Activated CD4-positive, alpha-beta T cell treated with anti-CD3 and anti-CD28 coated beads, Interleukin-2, amount 50 U/mL, for 4 hours (primary cell): ENCODE measurements at places on chromosomes 13 and 19.

DNA sequence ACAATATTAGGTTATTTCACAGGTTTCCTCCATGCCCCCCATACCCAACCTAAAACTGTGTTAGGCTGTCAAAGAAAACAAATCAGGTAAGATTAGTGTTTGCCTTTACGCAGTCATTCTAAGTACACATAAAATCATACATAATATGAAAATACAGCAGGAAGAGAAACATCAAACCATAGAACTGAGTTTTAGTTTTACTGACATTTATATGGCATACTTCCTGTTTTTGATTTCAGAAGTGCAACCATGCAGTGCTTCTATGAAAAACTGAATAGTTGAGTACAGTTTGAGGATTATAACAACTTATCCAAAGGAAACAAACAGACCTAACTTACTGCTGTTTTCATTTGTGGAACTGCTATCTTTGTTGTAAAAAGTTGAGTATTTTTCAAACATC is 91.3 kb downstream of the KCNRG start:
- DNase-seq, result no peak

GRCh38 chr19:12789098-12789903 is 2.0 kb upstream of the JUNB start:
- no peak for DNase-seq

DNA sequence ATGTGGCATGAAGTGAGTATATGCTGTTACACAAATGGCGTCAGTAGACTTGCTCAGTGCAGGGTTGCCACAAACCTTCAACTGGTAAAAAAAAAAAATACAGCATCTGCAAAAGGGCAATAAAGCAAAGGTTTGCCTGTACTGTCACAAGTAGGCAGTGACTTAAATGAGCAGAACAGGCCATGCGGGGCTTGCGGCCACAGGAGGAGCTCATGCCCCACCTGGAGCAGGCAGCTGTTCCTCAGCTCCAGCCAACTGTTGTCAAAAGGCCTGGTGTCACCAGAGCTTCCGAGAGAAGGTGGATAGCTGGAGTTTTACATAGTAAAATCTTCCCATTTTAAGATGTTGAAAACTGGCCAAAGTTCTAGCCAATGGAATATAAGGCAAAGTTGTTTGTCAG is 7.7 kb downstream of the ATP7B start:
- no peak for DNase-seq

DNA sequence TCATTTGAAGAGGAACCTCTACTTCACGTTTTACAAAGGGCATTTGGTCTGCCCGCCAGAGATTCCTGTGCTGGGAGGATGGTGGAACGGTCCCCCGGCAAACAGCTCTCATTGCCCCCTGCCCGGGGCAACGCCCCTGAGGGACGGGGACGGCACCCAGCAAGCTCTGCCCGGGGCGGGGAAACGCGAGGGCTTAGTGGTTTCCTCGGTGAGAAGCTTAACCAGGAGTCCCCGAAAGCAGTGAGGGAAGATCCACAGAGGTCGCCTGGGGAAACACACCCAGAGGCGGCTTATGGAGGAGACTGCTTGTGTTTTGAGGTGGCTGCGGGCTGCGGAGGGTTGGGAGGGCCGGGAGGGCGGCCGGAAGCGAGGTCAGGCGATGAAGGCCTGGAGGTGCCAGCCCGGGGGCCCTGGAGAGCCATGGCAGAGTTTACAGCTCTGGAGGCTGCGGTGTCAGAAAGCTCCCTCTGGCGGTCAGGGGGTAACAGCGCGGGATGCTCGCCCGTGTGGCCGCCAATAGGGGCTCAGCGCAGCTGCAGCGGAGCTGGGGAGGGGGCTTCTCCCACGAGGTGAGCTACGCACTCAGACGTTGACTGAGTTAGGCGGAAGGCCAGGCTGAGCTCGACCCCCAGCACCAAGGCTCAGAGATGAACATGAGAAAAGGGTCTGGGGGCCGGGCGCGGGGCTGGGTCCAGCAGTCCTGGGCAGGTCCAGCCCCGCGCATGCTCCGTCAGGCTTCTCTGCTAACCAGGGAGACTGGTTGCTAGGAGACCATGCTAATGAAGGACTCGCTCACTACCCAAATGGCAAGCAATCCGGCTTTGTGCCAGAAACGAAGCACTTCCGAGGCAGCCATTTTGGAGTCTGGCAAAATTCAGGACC is 652 bp upstream of the TPGS1 start:
- DNase-seq, result peak; percentile 88

GRCh38 chr19:13693889-13694288 is 70.4 kb upstream of the MRI1 start:
- DNase-seq, result no peak

GRCh38 chr13:62088165-62088564 is 672.5 kb upstream of the PCDH20 start:
- no peak for DNase-seq

DNA sequence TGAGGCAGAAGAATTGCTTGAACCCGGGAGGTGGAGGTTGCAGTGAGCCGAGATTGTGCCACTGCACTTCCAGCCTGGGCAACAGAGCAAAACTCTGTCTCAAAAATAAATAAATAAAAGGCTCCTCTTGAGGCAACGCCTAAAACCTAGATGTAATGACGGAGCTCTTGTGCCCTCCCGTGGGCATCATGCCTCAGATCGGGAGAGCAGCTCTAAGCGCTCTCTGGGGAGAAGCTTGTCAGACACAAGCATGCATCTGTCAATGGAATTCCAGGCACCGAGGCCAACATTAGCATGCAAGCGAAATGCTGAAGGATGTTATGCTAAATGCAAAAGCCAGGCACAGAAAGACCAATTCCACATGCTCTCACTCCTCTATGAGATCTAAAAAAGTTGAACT is 45.6 kb upstream of the MRI1 start:
- no peak for DNase-seq

- DNase-seq, result no peak
Observed at GRCh38 chr13:101875717-101876393, 423.4 kb downstream of the ITGBL1 start.

GRCh38 chr13:25175026-25175425 is 2.9 kb upstream of the AMER2 start:
- DNase-seq, result no peak

DNA sequence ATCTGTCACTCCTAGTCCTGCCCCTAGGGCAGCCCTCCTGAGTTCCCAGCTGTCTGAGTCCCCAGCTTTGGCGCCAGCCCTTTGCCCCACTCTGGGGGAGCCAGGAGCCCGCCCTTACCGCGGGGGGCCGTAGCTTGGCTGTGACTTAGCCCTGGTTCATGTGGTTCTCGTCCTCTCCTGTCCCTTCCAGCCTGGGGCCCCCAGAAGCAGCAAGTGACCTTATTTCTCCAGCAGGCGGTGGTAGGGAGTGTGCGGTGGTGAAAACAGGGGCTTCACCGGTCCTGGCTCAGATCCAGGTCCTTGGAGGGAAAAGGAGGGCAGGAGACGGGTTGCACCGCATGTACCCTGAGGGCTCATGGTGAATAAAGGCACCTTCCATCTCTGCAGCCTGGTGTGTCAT is 7.9 kb downstream of the GIPC3 start:
- DNase-seq, result no peak

- no peak for DNase-seq
Observed at GRCh38 chr19:34226036-34226435, 28.3 kb upstream of the GARRE1 start.

DNA sequence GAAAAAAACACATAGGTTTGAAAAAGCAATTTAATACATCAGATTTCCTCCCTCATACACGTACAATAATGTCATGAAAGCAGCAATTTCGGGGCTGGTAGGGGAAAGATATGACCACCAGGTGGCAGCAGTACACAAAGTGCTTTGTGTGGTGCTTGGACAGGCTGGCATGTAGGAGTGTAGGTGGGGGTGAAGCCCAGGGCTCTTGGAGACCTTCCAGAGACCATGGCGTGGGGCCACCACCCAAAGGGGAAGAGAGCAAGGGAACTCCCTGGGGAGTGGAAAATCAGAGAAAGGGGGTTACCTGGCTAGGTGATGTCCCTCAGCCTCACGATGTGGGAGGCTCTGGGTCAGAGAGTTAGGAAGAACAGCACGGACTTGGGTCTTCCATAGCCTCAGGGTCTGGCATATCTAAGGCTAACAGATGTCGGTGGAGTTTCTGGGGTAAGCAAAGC is 11.8 kb upstream of the CCNA1 start:
- DNase-seq, result peak; percentile 46

- no peak for DNase-seq
Observed at GRCh38 chr13:109719962-109720646, 66.3 kb downstream of the IRS2 start.

DNA sequence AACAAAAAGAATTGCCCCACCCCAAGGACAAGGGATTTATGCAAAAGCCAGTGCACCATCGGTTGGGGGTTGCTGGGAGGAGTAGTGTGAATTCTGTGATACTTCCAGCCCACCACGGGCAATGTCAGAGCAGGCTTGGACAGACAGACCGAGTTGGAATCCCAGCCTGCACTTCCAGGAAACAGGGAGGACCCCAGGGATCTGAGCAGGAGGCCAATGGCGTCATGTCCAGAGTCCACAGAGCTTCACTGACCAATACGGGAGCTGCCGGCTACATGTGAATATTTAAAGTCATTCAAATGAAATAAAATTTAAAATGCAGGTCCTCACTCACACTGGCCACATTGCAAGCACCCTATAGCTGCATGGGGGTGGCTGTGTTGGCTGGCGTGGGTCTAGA is 10.9 kb downstream of the ZNRF4 start:
- DNase-seq, result no peak

DNA sequence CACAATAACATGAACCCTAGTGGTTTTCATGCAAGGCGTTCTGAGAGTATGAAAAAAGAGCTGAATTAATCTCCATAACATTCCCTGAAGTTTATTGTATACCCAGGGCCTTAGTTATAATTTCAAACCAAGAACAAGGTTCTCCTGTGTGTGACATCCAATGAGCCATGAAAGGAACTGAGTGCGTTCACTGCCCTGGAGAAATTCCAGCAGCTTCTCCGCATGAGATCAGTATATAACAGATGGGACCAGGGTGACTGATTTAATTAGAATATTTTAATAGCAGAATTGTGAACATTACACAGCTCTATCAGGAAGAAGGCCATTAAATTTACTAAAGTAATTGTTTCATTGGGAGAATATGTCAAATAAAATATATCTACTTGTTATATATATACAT is 1190.5 kb upstream of the SLC10A2 start:
- DNase-seq, result no peak

- no peak for DNase-seq
Observed at GRCh38 chr19:32902448-32902847, 32.9 kb upstream of the SLC7A9 start.

GRCh38 chr13:27415116-27415515 is 9.3 kb upstream of the GTF3A start:
- DNase-seq, result no peak

GRCh38 chr19:3480383-3481091 is at the start of gene SMIM24:
TSS of gene SMIM24 (minus strand) at chr19:3480525. CDS start at chr19:3480463, 62 bp downstream.
- no peak for DNase-seq

DNA sequence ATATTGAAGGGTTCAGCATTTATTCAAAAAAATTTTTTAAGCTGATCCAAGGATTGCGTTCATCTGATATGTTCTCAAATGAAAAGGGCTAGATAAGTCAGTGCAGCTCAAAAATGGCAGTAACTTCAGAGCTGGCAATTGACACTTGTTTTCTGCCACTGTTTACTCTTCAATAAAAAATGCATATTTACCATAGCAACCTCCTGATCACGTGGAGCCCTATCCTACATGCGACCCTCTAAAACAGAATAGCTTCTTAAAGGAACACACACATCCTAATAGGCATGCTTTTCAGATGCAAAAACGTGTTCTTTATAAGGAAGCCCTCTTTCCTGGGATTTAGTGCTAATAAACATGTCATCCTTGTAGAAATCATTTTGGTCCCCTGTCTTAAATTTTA is 150.2 kb downstream of the ZNF536 start:
- DNase-seq, result no peak

DNA sequence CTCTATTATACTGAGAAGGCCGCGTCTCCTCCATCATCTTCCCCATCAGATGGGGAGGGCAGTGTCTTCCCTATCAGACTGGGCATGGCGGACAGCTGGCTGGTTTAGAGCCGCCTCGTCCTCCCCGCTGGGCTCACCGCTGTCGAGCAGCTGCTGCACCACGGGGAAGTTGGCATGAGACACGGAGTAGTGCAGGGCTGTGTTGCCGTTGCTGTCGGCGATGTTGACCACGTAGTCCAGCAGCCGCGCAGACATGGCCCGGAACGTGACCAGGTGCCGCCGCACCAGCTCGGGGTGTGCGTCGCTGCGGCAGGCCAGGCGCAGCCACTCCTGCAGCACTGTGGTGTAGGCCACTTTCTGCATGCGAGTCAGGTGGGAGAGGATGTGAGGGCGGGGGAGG is 18.8 kb upstream of the SPC24 start:
- no peak for DNase-seq
